ENCODE measurements at places on chromosomes 16 and 17.

DNA sequence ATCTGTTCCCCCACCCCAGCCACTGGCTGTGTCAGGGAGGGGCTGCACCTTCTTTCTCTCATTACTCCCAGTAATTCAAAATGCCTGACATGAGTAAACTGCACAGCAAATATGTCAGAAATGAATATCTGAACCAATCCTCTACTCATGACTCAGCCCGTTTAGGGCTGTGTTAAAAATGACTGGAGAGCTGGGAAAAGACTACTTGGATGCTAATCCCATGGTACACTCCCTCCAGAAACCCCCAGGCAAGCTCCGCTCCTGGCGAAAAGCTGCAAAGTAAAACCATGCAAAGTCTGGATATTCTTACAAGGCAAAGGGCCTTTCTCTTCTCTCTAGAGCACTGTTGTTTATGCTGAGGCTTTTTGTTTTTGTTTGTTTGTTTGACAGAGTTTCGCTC, 448.1 kb upstream of the DYNLRB2 start:
- no peak for DNase-seq

DNA sequence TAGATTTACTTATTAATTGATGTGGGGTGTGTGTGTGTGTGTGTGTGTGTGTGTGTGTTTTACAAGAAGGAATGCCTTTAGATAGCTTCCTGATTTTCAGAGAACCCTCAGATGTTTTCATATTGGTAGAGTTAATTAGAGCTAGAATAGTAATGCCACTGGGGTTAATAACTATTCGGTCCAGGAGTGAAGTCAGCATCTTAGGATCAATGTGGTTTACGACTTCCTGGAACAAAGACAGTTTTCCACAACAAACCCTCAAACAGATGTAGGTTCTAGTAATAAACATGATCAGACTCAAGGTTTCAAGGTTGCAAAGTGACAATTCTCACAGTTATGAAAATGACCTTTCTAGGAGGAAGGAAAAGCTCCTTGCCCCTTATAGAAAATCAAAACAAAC, 12.2 kb upstream of the SLC52A1 start:
- DNase-seq = no peak

GRCh38 chr17:31680126-31680525, 178.9 kb downstream of the COPRS start:
- DNase-seq = no peak

DNA sequence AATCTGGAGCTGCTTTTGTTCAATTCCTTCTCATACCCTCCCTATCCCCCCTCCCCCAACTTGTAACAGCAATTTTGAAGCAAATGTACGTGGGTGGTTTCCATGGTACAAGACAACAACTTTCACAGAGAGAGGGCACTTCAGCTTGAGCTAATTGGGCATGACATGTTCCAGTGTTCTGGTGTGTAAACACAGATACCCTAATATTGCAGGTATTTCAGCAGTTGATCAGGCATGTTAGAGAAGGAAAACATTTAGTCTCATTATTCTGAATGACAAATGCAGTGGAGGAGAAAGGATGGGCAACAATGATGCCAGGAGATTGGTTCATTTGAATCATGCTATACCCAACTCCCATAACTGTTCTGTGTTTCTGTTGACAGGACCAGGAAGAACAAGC, 137.5 kb downstream of the TRIM37 start:
- DNase-seq = peak; percentile 96

DNA sequence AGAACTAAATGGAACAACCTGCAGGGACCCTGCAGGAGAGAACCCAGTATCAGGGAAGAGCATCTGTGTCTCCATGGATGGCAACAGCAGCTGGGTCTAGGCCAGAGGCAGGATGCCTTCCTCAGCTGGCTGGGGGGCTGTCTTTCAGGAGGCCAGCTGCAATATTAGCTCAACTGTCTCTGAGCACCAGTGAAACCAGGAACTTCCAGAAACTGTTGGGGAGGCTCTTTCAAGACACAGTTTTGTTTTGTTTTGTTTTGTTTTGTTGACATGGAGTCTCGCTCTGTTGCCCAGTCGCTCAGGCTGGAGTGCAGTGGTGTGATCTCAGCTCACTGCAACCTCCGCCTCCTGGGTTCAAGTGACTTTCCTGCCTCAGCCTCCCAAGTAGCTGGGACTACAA, 7.6 kb downstream of the GPR142 start:
- no peak for DNase-seq

GRCh38 chr17:8520981-8521380, 85.3 kb downstream of the NDEL1 start:
- DNase-seq = no peak

GRCh38 chr16:63200940-63201339, 1164.7 kb upstream of the CDH8 start:
- DNase-seq = no peak

DNA sequence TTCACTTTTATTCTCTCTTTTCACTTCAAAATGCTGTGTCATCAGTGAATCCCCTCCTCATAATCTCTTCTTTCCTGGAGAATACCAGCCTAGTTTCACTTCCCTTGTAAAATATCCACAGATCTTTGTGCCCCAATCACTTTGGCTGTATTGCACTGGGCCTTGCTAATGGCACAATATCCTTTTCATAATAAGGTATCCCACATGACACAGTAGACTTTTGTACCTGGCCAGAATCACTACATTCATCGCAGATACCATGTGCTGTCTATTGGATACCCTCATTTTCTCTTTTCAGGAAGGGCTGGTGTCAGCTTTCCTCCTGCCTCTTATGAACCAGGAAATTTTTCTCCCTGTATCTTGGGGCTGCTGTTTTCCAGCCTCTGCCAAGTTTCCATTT, 25.7 kb upstream of the TOX3 start:
- peak; percentile 23 for DNase-seq

GRCh38 chr16:85330006-85330693, 217.9 kb upstream of the CIBAR2 start:
- no peak for DNase-seq

GRCh38 chr16:16909126-16909525, 530.2 kb downstream of the NPIPA7 start:
- no peak for DNase-seq

GRCh38 chr17:77312061-77312701, 171.4 kb downstream of the SEC14L1 start:
- DNase-seq = no peak

DNA sequence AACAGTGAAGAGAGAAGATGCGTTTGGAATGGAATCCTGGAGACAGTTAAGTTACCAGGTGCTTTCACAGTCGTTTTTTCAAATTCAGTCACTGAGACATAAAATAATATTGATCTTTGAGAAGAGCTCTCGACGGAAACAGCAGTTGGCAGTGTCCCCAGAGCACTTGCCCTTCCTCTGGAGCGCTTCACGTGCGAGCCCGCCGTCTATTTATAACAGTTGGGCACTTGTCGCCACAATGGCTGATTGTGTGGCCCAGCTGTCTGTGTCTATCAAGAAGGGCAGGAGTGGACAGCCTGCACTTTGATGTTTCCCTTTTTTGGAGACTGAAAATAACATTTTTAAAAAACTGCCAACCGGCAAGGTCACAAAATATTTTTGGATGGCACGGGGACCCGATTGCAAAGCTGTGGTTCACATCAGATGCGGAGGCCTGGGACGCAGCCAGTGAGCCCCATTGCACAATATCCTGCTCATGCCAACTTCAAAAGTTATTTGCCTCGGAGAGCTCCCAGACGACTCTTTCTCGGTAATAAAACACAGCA, 62.9 kb downstream of the ADCY9 start:
- DNase-seq = peak; percentile 98

GRCh38 chr16:70576431-70577255, 53.0 kb downstream of the SF3B3 start:
- DNase-seq = peak; percentile 6

- DNase-seq = no peak
Observed at GRCh38 chr16:55076053-55076452, 145.4 kb downstream of the IRX5 start.

- no peak for DNase-seq
Observed at GRCh38 chr17:54948380-54948779, 20.1 kb downstream of the COX11 start.

DNA sequence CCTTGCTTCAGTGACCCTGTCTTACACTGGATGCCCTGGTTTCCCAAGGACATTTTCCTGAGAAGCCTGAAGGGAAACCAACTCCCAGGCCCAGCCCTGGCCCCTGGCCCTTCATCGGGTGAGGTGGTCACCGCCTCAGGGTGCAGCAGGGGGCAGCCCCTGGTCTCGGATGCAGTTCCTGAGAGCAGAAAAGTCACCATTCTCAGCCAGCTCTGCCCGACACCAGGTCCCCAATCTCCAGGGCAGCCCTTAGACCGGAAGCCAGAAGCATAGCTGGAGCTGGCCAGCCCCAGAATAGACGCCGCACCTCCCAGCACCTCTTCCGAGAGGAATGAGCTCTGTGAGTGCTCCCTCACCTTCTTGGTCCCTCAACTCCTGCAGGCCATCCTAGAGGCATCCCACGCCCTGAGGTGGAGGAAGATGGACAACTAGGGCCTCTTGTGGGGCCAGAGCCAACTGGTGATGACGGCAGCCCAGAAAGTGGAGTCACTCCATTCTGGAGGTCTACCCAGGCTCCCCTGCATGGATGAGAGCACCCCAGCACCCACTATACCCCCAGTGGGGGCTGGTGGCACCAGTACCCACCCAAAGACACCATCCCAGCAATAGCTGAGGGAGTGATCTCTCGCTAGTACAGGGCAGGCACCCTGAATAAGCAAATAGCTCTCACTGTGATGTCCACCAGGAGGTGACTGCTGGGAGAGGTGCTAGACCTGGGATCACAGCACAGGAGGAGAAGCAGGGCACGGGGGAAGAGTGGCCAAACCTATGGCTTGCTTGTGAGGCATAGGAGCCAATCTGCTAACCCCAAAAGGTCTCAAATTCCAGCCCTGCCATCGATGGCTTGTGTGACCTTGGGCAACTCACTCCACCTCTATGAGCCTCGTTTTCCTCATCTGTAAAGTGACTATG, 56.2 kb downstream of the TK2 start:
- no peak for DNase-seq

DNA sequence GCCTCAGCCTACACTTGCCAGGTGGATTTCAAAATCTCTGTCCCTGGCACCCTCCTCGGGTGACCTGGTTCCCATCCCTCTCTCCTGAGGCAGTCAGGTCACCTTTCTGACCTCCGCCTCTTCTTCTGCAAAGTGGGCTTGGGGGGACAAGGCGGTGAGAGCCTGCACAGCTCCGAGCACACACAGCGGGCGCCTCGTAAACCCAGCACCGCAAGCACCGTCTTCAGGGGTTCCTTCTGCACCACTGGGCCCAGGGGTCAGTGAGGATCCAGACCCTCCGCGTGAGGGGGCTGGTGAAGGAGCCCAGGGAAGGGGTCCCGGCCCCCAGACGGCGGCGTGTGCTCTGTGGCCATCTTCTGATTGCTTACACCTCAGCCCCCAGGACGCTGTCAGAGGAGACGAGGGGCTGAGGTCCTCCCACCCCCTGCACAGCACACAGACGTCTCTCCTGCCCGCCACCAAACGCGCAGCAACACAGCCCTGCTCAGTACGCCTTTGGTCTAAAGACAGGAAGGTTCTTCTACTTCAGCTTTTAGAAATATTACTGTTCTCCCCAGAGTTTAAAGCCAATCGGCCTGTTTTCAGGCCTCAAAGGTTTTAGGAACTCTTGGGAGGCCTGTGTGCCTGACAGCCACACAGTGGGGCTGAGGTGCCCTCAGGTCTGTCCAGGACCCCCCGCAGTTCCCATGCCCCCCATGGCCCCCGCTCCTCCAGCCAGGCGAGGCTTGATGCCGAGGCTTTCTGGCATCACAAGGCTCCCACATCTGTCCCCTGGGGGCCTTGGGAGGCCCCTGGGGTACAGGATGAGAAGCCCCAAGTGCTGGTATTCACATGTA, 2.7 kb downstream of the CBFA2T3 start:
- no peak for DNase-seq

GRCh38 chr16:66574081-66574480, 5.2 kb upstream of the CMTM2 start:
- no peak for DNase-seq

GRCh38 chr16:67647111-67647651, 2.2 kb downstream of the CARMIL2 start:
- no peak for DNase-seq

- DNase-seq = peak; percentile 2
Observed at GRCh38 chr17:29663155-29663554, 40.4 kb upstream of the CORO6 start.

DNA sequence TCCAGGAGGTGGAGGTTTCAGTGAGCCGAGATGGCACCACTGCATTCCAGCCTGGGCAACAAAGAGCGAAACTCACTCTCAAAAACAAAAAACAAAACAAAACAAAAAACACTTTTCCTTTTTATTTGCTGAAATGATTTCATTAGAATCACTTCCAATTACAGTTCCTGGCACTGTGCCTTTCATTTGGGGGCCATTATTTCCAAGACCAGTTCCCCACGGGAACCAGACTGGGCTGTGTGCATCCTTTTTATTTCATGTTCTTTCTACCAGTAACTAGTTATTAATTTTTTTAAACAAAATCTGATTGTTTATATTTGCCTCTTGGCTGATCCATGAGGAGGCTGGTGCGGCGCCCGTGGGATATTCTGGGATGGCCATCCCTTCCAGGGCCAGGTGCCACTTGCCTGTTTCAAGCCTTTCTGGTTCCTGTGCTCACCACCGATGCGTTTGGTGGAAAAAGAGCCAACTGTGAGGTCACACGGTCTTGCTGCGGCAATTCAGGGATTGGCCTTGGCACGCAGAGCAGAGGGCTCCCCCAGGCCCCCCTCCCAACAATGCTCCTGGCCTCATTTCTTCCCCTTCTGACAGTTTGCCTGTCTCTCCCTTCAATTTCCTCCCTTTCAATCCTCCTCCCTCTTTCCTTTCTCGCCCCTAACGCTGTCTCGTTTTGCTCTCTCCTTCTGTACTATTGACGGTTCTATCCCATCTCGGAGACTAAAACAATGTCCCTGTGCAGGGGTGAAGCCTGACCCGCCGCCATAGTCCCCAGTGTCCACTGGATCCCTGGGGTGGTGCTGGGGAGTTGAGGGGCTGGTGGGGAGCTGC, 13.4 kb downstream of the UBALD1 start:
- DNase-seq = no peak

GRCh38 chr17:6487251-6488007, 43.2 kb downstream of the PIMREG start:
- no peak for DNase-seq

- DNase-seq = peak; percentile 6
Observed at GRCh38 chr16:56950881-56951771, 10.6 kb upstream of the CETP start.

- no peak for DNase-seq
Observed at GRCh38 chr17:78583091-78583490, 5.9 kb upstream of the DNAH17 start.

DNA sequence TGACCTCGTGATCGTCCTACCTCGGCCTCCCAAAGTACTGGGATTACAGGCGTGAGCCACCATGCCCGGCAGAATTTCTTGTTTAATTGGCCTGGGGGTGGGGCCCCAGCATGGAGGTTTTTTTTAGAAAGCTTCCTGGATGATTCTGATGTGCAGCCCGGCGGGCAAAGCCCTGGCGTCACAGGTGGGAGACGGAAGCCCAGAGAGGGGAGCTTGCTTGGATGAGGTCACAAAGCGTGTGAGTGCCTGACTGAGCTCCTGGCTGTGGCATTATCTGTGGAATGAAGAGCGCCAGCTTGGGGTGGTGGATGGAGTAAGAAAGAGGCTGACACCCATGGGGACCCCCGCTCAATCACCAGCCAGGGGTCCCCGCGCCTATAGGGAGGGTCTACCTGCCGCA, 4.1 kb downstream of the VASN start:
- no peak for DNase-seq

Data from DMS153 (cell line).